Endothelial cell of coronary artery (primary cell): ENCODE measurements at places on chromosomes 11 and 22. TPM values are rescaled to one million over a fixed set of nuclear protein-coding genes. Genes with fewer than 3 reads are reported as not detected.

PRRG4 gene
- total RNA-seq, result 0.09 TPM in 1 of 2 replicates, not detected in the other

OR51B2 gene
- not detected in 2 replicates for total RNA-seq

AIFM3 gene
- 0.09 and 0.47 TPM in 2 replicates for total RNA-seq

NDUFA6 gene
- 48.8 and 56.4 TPM in 2 replicates for total RNA-seq

FGF4 gene
- total RNA-seq, result not detected in 2 replicates

RASD2 gene
- under 0.01 TPM in 1 of 2 replicates, not detected in the other for total RNA-seq

GNAZ gene
- total RNA-seq, result 0.66 and 1.7 TPM in 2 replicates

POU2AF2 gene
- not detected in 2 replicates for total RNA-seq

SLC22A25 gene
- total RNA-seq, result not detected in 2 replicates

PUS3 gene
- 12.9 and 13.6 TPM in 2 replicates for total RNA-seq

MTFP1 gene
- total RNA-seq, result 31.8 and 32.6 TPM in 2 replicates

PLET1 gene
- total RNA-seq, result not detected in 2 replicates

KCNQ1 gene
- total RNA-seq, result 0.09 TPM in 1 of 2 replicates, not detected in the other

YPEL1 gene
- total RNA-seq, result 3.0 and 3.5 TPM in 2 replicates

VWA5A gene
- total RNA-seq, result 6.1 and 8.3 TPM in 2 replicates
